ENCODE measurements at places on chromosomes 16 and 17.

DNA sequence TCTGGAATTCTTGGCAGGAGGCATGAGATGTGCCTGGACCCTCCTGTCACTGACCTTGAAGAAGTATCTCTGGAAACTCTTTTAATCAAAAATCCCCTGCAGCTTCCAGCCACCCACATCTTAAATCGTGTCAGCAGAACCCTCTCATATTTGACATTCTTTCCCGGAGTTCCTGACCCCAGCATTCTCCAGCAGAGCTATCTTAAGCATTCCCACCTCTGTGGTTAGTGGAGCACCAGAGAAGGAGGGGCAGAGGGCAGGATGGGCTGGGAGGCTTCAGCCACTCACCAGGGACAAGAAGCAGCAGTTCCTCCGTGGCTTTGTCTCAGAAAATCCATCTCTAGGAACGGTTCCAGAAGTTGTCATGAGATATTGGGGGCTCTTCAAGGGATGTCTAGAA is 149.9 kb downstream of the RGS9 start:
- DNase-seq = no peak

DNA sequence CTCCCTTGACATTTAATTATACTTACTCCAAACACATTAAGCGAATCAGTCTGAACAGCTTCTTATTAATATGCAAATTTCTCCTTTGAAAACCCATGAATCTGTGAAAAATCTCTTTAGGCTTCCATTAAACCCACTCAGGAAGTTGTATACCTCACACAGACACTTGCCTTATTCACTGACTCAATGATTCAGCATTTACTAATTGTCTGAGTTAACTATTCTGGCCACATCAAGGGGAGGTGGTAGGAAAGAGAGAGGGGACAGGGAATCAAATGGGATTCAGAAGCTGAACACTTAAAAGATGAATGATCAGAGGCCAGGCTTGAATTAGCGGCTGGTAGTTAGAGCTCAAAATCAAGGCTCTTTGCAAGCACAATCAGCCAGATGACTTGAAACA is 70.0 kb downstream of the HS3ST3A1 start:
- no peak for DNase-seq

GRCh38 chr16:2513405-2514332 is at the start of gene ATP6V0C:
TSS of gene ATP6V0C (plus strand) at chr16:2513952. CDS start at chr16:2514104, 152 bp downstream.
- DNase-seq = peak; percentile 92

- no peak for DNase-seq
Observed at GRCh38 chr17:38981636-38982035, 14.4 kb upstream of the FBXO47 start.

- peak; percentile 60 for DNase-seq
Observed at GRCh38 chr16:345772-346171, 6.8 kb downstream of the AXIN1 start.

DNA sequence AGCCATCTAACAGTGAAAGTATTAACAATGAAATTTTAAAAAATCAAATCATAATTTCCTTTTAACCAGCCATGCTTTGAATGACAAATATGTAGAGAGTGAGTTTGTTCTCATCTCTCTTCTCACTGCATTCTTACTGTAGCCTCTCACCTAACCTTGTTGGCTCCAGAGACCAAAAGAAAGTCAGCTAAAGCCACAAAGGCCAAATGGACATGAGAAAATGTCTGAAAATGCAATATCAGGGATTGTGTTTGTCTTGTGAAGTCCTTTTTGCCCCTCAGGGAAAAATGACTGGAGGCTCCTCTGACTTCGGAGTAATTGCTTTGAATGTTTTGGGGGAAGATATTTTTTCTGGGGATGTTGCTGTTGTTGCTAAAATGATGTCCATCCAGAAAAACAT is 166.3 kb downstream of the SLC39A11 start:
- DNase-seq = no peak

DNA sequence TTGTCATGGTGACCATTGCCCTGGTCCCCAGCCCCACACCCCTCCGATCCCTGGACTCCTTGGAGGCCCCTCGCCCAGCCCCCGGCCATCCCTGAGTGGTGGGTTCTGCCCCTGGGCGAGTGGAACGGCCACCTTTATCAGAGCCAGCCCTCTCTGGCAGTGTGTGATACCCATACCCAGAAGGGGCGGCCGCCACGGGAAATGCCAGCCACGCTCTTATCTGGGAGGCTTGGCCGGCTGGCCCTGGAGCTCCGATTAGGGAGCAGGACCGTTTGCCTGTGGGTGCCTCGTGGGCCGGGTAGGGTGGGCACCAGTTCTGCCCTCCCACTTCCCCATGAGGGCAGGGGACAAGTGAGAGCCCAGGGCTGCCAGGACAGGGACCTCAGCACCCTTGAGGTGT is 58.3 kb upstream of the ZC3H18 start:
- no peak for DNase-seq

DNA sequence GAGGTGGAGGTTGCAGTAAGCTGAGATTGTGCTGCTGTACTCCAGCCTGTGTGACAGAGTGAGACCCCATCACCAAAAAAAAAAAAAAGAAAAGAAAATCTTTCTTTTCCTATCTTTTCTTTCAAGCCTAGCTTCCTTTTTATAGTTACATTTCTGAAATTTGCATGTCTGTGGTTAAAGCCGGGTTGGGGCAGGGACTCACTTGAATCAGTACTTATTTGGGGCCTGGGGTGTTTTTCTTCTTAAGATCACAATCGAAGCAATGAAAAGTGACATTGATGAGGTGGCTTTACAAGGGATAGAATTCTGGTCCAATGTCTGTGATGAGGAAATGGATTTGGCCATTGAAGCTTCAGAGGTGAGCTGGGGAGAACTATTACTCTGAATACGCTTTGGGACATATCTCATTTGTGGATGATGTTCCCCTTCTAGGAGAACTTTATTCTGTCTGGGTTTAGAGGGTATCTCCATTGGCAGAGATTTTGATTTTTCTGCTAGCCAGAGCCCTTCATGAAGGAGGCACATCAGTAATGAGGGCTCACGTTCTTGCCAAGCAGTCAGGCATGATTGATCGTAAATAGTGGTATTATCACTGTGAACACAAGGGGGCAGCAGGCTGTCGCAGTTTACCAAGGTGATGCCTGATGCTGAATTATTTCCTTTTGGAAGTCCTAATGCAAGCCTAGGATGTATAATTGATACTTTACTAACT is 14.3 kb downstream of the KPNB1 start:
- peak; percentile 73 for DNase-seq

DNA sequence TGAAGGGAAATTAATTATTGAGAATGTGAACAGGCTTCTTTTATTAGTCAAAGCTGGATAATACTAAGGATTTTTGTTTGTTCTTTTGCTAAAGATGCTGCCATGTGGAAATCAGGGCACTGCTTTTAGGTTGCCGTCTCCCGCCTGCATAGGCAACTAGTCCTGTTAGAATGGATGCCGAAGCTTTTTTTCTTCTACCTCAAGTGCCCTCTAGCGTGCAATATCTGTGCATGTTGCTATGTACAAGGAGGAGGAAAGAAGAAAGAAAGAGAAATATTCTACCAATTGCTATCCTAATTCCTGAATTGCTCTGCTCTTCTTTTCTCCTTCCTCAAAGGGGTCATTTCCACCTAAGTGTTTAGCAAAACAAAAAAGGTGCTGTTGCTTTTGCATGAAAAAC is 5.2 kb upstream of the CDH8 start:
- DNase-seq = no peak

GRCh38 chr16:25066426-25066746 is 45.2 kb upstream of the LCMT1 start:
- no peak for DNase-seq

- DNase-seq = peak; percentile 83
Observed at GRCh38 chr17:40602445-40603443, 37.5 kb upstream of the CCR7 start.

DNA sequence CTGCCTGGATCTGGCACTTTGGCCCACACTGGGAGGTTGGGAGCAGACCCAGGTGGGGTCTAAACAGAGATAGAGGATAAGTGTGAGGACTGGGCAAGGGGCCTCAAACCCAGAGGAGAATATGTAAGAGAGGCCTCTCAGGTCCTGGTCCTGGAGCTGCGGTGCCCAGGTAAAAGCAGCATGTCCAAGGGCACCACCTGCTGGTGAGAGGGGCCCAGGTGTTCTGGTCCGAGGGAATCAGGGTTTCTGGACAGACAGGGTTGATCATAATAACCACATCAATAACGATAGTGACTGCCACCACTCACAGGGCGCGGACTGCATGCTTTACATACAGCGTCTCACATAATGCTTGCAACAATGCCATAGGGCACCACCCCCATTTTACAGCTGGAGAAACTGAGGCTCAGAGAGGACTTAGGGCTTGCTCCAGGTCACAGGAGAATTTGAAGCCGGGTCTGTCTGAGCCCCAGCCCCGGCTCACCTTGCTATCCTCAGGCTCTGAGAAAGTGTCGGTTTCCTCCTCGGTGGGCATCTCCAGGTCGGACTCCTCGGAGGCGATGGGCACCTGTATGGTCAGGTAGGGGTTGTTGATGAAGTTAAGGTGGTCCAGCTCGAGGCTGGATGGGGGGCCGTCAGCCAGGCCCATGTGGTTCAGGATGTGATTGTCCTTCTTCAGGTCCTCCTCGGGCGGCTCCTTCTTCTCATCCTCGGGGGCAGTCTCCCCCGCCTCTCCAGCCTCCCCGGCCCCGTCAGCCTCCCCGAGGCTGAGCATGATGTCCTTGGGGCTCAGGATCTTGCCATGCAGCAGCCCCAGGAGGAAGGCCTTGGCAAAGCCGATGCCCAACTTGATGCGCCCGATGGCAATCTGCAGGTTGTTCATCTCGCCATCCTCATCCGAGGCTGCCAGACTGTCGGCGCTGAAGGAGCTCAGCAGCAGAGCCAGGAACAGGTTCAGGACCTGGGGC is 19.1 kb upstream of the CD79B start:
- peak; percentile 14 for DNase-seq

DNA sequence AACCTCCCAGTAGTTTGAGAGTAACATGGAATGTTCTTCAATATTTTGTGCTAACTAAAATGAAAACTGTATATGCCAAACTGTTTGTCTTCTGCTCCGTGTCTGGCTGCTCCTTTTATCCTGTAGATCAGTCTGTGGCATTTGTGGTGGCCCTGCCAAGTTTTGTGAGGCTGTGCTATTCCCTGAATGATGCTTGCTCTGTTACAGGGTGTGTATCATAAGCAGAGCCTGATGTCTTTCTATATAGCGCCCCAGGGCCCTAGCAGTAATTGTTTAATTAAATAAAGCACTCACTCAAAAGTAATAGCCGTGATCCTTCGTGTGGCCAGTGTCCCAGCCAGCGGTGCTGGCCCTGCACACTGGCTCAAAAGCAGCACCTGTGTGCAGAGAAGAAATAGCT is 27.8 kb upstream of the NAT9 start:
- no peak for DNase-seq

- no peak for DNase-seq
Observed at GRCh38 chr16:62050793-62051192, 14.6 kb upstream of the CDH8 start.

- DNase-seq = no peak
Observed at GRCh38 chr16:72299684-72300243, 127.8 kb upstream of the PMFBP1 start.

DNA sequence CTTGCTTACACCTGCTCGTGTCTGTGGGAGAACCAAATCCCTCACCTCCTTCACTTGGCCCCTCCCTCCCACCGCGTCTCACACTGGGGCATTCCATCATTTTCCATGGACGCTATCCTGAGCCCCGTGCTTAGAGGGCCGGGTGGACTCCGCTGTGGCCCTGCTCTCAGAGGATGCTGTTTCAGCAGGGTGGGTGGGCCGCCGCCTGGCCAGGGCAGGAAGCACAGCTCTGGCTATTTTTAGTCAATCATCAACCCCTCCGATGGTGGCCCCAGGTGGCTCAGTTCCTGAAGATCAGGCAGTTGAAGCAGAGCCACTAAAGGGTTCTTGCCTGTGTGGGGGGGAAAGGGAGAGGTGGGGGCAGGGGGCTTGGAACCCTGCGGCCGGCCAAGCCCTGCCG is 230.3 kb downstream of the ENGASE start:
- no peak for DNase-seq

All from activated CD4-positive, alpha-beta T cell treated with anti-CD3 and anti-CD28 coated beads, Interleukin-2, amount 50 U/mL, for 16 hours (primary cell).